Caki2 (cell line): ENCODE measurements at places on chromosomes 13 and 19.

- no peak for DNase-seq
Observed at GRCh38 chr13:101648766-101649487, 196.5 kb downstream of the ITGBL1 start.

DNA sequence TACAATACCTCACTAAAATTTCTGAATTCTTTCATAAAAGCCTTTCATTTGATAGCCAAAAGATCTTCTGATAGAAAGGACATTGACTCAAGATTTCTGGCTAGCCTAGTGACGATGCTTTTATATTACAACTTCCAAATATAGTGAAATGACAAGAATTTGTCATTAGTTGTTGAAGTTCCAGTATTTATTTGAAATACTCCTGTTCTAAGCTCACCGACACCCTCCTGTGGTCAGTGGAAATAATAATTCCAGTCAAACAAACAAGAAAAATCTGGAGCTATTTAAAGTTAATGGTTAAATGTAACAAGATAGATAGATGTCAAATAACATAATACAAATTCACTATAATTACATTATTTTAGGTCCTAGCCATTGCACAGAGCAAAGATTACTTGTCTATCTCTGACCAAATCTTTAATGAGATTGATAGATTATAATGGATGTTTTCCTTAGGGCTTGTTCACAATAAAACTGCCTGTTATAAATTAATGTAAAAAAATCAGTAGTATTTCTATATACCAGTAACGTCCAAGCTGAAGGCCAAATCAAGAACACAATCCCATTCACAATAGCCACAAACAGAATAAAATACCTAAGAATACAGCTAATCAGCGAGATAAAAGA is 195.5 kb downstream of the RGCC start:
- DNase-seq = peak; percentile 21

DNA sequence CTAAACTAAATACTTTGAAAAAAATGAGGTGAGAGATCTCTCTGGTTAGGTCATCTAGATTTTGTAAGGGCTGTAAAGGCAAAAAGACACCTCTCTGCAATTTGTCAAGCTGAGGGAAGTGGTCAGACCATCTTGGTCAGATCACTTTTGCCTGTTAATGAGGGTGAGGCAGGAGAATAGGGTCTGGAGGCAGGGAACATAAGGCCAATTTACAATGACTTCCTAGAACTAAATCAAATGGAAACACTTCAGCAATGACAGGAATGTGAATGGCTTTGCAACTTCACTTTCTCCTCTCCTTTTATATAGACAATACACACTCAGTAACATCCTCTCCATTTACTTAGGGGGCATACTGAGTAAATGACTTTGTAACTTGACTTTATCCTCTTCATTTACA is 1653.4 kb downstream of the SLITRK5 start:
- no peak for DNase-seq

DNA sequence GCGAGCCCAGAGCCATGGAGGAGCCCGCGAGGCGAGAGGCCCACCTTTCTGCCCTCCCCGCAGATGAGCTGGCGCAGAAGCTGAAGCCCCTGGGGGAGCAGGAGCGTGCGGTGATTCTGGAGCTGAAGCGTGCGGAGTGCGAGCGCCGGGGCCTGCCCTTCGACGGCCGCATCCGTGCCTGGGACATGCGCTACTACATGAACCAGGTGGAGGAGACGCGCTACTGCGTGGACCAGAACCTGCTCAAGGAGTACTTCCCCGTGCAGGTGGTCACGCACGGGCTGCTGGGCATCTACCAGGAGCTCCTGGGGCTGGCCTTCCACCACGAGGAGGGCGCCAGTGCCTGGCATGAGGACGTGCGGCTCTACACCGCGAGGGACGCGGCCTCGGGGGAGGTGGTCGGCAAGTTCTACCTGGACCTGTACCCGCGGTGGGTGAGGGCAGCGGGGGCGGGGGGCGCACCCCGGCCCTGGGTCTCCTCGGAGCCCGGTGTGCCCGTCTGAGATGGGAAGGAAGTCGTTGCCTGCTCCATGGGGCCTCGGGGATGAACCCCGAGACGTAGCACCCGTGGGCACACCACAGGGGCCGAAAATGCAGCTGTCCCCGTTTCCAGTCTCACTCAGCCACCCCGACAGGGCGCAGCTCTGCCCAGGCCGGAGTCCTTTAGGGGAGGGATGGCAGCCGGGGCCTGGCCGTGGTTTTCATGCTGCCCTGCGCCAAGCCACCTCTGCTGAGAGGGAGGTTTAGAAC is 12.1 kb upstream of the ZNF554 start:
- DNase-seq = no peak

- no peak for DNase-seq
Observed at GRCh38 chr13:36875431-36875830, 44.6 kb downstream of the SMAD9 start.

DNA sequence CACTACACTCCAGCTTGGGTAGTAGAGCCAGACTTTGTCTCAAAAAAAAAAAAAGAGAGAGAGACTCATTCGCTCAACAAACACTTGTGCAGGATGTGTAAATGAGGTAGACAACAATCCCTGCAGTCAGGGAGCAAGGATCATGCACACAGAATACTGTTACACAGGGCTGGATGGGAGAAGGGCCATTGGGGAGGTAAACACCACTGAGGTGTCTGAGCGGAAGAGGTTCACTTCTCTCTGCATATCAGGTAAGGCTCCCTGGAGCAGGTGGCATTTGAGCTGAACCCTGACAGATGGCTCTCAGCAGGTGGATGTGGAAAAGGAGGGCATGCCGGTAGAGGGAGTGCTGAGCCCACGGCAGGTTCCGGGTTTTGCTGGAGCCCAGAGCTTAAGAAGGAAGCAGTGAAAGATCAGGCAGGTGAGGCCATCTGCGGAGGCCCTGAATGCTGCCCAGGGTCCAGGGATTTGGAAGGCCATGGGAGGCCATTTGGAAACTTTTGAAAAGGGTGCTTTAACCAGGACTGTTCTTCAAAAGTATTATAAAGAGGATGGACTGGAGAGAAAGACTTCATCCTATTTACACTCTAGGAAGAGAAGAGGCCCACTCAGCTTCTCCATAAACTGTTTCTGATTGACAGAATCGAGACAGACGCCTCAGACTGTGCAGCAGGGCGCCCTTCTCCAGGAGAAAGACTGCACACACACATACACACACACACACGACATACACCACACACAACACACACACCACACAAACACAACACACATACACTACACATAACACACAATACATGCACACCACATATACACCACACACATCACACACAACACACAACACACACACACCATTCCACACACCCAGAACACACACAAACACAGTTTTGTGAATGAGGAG is 199.4 kb downstream of the USP12 start:
- peak; percentile 70 for DNase-seq

GRCh38 chr13:110630566-110631119 is 15.3 kb downstream of the NAXD start:
- DNase-seq = no peak

DNA sequence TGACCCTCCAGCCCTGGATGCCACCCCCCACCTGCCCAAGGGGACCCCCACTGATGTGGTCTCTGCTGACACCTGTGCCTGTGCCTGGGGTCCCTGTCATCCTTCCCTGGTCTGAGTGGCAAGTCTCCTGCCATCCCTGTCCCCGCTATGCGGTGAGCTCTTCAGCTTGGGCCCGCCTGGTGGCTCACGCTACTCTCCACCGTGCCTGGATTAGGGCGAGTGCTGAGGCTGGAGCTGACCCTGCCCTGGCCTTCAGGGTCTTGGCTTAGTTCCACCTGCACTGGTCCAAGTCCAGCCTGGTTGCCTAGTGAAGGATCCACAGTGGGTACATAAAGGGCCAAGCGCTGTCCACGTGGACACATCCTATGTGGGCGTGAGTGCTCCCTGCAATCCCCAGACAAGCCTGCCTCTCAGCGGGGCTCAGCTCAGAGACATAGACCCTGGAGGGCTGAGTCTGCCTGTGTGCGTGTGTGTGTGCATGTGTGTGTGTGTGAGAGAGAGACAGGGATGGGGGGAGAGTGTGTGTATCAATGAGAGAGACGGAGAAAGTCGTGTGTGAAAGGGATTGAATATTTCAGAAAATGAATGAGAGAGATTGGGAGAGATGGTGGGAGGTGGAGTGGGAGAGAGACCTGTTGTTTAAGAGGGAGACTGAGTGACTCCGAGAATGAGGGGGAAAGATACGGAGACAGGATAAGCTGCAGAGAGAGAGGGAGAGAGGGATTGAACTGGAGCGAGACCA is 22.1 kb downstream of the WTIP start:
- DNase-seq = no peak

DNA sequence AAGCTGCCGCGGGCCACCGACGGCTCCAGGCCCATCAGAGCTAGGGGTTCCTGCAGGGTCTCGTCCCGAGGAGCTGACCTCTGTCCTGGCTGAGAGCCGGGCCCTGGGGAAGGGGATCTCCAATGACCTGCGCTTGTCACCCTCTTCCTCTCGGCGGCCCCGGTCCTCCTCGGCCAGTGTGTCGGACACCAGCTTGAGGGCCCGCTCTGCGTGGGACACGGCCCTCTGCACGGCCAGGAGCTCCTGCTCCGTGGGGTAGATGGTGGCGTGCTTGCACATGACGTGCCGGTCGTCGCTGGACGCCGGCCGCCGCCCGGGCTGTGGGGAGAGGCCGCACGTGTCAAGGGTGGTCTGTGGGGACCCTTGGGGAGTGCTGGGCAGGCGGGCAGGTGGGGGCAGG is 32.7 kb upstream of the MATK start:
- no peak for DNase-seq

DNA sequence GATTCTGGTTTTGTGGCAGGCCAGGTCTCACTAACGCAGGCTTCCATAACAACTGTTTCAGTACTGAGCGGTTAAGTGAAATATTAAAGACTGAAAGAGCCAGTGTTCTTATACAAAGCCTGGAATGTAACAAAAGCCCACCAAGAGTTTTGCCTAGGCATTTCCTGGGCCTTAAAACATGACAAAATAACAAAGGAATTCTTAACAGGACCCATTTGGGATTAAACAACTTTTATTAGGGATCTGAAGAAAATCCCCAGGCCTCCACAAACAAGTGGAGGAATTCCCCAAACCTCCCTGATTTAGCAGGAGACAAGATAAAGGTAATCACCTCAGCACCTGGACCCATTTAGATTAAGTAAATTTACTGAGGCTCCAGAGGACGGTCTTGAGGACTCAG is 799.7 kb upstream of the SPRY2 start:
- no peak for DNase-seq

DNA sequence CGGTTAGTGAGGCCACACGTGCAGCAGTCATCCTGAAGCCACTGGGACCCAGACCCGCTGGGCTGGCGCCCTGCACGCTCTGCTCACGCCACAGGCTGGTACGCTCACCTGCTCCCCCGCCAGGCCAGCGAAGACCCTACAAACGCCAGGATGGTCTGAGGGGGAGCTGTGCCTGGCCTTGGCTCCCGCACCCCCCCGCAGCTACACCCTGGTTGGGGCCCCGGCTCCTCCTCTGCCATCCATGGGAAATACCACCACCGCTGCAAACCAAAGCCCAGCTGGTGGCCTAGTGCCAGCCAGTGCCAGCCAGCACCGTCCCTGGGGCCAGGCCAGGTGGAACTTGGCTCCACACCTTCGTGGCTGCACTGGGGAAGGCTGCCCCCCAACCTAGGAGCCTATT is 23.3 kb upstream of the CACTIN start:
- no peak for DNase-seq

DNA sequence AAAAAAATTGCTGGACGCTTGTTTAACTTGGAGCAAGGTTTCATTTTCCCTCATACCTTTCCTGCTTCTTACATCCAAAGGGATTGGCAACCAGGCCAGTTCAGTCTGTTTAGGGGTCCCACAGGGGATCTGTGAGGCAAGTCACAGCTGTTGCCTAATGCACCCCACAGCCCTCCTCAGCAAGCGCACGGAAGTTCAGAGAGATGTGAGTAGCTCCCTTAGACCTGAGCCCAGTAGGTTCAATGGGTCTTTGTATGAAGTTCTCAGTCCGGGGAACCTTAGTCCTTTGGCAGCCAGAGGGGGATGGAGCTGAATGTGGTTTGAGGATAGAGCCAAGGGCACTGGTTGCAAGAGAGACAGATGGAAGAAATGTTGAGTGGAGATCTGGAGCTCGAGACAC is 13.0 kb downstream of the SAMD4B start:
- no peak for DNase-seq
